ENCODE measurements at places on chromosomes 2 and 18.

GRCh38 chr2:18719978-18720775 is 130.8 kb upstream of the NT5C1B start:
- no peak for DNase-seq

GRCh38 chr2:181790716-181791649 is 100.5 kb upstream of the ITPRID2 start:
- DNase-seq, result peak; percentile 12

GRCh38 chr2:21017748-21018276 is 26.1 kb downstream of the APOB start:
- no peak for DNase-seq

- no peak for DNase-seq
Measured at GRCh38 chr18:57833441-57834101, 30.5 kb upstream of the ATP8B1 start.

DNA sequence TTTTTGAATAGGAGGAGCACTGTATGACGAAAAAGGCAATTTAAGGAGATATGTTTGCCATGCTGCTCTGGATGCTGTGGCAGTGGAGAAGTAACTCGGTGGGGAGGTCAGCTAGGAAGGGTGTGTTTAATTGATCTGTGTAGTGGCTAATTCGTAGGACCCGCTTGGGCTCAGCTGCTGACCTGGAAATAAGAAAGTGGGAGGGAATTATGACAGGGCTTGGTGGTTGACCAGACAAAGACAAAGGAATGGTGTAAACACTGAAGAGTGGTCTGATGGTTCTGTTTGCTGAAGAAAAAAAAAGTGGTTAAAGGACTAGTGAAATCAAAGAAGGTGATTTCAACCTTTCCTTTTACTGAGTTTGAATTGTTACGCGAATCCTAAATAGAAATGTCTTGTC is 146.0 kb downstream of the MAP4K4 start:
- DNase-seq, result no peak

GRCh38 chr2:217976301-217976700 is 26.5 kb downstream of the TNS1 start:
- no peak for DNase-seq

DNA sequence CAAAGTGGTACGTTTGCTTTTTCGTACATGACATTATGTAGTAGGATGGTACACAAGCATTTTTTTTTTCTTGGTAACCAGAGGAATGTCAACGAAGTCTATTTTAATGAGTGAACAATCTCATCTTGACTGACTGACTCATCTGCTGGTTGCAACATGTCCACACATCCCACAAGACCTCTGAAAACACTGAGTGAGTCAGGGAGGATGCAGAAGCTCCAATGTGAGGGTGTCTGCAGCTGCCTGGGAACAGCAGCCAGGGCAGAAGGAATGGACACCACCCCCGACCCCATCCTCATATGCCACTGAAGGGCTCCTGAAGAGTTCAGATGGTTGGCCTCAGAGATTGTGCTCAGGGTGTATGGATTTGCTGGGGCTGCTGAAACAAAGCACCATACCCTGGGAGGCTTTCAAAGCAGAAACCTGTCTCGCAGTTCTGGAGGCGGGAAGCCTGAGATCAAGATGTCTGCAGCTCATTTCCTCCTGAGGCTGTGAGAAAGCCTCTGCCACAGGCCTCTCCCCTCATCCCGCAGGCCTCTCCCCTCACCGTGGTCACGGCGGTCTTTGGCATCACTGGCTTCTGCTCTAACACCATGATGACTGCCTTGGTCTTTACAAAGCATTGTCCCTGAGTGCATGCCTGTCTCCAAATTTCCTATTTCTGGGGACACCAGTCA is 124.6 kb downstream of the LRATD1 start:
- DNase-seq, result no peak

DNA sequence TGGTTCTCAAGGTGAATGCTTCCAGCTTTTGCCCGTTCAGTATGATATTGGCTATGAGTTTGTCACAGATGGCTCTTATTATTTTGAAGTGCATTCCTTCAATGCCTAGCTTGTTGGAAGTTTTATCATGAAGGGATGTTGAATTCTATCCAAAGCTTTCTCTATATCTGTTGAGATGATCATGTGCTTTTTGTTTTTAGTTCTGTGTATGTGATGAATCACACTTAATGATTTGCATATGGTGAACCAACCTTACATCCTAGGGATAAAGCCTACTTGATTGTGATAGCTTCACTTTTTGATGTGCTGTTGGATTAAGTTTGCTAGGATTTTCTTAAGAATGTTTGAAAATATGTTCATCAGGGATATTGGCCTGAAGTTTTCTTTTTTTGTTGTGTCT is 112.1 kb downstream of the MBD2 start:
- DNase-seq, result no peak

DNA sequence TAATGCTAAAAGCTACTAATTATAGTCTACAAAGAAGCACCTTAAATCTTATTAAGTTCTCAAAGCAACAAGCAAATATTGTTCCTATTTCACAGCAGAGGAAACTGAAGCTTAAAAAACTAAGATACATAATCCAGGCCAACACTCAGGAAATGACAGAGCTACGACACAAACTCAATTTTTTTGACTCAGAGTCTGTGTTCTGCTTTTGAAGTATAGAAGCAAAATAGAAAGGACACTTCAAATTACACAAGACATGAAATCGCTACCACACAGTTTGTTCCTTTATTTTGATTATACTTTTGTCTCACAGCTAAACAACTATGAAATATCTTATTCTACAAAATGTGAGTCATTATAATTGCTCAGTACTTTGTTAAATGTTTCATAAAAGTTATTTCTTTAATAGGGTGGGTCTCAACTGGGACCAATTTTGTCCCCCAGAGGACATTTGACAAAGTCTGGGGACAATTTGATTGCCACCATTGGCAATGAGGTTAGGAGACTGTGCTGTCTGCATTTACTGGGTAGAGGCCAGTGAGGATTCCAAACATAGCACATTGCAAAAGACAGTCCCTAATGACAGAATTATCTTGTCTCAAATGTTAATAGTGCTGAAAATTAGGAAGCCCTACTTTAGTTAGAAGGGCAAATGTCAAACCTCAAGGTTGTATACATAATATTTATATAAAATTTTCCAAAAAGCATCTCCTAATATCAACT is 101.5 kb upstream of the GRB14 start:
- DNase-seq, result no peak

DNA sequence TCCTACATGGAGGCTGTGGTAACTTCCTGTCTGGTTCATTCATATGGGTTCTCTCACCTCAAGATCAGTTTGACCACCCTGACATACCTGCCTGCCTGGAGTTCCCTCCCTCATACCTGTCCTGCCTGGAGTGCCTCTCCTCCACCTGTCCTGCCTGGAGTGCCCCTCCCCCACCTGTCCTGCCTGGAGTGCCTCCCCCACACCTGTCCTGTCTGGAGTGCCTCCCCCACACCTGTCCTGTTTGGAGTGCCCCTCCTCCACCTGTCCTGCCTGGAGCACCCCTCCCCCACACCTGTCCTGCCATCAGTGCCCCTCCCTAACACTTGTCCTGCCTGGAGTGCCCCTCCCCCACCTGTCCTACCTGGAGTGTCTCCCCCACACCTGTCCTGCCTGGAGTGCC is 461.9 kb downstream of the PTPRM start:
- no peak for DNase-seq

- DNase-seq, result no peak
Measured at GRCh38 chr2:61775956-61776570, 77.8 kb downstream of the FAM161A start.

DNA sequence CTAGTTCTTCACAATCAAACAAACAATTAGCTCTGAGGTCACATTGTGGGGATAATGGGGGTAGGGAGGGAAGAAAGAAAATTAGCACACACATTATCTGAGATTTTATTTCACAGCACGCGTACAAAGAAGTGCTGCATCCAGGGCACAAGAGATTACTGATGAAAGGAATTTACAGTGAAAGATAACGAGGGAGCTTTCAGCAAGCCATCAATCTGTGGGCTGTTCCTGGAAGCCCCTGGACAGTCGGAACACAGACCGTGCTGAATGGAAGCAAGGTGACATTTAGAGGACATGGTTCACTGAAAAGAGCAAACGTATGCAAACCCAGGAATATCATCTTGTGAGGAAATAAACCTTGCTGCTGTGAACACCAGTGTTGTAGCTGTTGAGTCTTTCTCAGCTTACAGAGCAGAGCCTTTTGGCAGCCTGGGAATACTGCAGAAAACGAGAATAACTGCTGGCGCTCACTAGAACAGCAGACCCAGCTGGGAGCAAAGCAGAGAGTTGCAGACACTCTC is 63.2 kb downstream of the SCG2 start:
- DNase-seq, result no peak

DNA sequence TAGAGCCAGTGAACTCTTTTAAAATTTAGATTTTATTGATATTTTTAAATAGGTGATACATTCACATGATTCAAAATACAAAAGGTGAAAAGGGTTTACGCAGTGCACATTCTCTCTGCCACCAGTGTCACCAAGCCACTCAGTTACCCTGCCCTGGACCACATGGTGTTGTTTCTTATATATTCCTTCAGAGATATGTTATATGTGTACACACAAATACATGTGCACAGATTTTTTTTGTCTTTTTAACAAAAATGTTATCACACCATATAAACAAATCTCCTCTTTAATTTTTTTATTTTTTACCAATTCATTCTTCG is 26.2 kb downstream of the SERPINB4 start:
- no peak for DNase-seq

DNA sequence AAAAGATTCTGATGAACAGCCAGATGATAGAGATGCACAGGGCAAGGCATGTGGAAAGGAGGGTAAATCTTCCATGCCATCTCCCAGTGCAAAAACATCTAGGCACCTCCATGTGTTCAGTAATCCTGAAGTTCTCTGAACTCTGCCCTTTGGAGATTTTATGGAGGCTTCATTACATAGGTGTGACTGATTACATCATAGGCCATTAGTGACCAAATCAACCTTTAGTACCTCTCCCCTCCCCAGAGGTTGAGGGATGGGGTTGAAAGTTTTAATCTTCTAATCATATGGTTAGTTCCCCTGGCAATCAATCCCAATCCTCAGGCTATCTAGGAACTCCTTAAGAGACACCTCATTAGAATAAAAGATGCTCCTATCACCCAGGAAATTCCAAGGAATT is 2190.2 kb upstream of the PIK3C3 start:
- DNase-seq, result no peak

DNA sequence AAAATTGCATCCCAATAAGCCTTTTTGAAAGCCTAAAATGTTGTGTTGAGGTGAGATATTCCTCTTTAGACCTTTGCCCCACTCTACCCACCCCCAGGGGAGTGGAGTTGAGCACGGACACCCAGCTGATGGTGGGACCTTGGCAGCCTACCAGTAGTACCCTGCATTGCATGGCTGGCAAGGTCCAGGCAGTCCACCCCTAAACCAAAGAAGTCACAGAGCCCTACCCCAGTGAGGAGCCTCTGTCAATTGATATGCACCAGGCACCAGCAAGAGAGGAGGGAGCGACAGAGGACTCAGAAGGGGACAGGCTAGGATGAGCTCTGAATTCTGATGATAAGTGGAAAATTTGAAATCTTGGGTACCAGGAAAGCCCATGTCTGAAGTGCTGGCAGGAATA is 38.6 kb downstream of the MARCO start:
- DNase-seq, result no peak

- no peak for DNase-seq
Measured at GRCh38 chr2:138504546-138505235, 3.1 kb downstream of the SPOPL start.

- no peak for DNase-seq
Measured at GRCh38 chr2:224983712-224984554, 58.3 kb downstream of the DOCK10 start.

DNA sequence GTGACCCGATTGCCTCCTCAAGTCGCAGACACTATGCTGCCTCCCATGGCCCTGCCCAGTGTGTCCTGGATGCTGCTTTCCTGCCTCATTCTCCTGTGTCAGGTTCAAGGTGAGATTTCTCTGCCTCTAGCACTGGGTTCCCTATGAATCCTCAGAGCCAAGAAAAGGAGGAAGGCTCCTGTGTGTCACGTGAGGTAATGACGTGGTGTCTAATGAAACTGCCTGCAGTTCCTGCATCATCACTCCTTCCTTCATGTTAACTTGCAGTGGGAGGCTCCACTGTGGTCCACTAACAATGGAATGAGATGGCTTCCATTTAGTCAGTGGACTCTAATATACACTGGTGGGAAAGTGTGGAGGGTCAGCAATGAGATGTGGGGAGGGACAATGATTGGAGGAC is 559 bp downstream of the REG3G start:
- no peak for DNase-seq

DNA sequence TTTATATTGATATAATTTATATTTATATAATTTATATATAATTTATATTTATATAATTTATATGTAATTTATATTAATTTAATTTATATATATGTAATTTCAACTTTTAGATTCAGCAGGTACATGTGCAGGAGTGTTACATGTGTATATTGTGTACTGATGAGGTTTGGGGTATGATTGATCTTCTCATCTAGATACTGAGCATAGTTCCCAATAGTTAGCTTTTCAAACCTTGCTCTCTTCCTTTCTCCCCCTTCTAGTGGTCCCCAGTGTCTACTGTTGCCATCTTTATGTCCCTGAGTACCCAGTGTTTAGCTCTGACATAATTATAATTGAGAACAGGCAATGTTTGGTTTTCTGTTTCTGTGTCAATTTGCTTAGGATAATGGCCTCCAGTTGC is 1335.3 kb upstream of the CDH2 start:
- DNase-seq, result no peak

GRCh38 chr18:21194871-21195771 is 46.9 kb upstream of the GREB1L start:
- no peak for DNase-seq

GRCh38 chr18:56043641-56044061 is 455.7 kb upstream of the TCF4 start:
- no peak for DNase-seq

- DNase-seq, result no peak
Measured at GRCh38 chr2:1686784-1687105, 57.6 kb downstream of the PXDN start.

- no peak for DNase-seq
Measured at GRCh38 chr2:79259959-79260358, 100.4 kb upstream of the REG3A start.

DNA sequence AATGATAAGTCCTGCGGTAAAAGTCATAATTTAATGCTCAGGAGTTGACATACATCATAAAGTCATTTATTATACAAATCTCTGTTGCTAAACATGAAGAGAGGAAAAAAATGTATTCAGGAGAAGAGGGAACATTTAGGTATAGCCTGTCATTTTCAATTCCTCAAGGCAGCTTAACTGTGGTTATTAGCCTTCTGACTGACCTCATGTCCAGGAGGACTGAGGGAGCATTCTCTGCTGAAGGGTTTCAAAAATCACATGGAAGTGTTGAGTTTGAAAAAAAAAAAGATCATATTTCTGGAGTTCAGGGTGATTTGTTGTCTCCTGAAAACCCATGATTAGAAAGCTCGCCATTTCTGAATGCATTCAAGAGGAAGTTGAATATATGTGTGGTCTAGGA is 1371.1 kb upstream of the LRRTM1 start:
- no peak for DNase-seq

- no peak for DNase-seq
Measured at GRCh38 chr18:55237660-55238059, 278.4 kb upstream of the CCDC68 start.

- DNase-seq, result no peak
Measured at GRCh38 chr2:104848526-104848925, 5.4 kb upstream of the POU3F3 start.
